ENCODE measurements at places on chromosomes 6 and 20.

- DNase-seq: no peak
Measured at GRCh38 chr6:38508894-38509293, 130.8 kb downstream of the BTBD9 start.

DNA sequence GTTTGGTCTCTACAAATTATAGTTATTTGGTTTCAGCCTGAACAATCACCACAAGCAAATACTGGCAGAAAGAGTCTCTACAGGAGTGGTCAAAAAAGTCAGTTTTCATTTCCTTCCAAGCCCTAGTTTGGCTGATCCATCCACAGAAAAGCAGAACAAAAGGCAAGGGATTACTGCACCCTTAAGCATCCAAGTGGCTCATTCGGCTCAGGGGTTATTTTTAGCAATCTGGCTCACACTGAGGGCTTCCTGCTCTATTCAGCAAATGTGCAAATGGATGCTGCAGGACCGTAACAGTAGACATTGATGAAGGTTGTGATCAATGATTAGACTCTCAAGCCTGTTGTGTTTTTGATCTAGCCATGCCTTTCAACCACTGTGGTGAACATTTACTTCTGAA, 62.2 kb upstream of the FABP7 start:
- no peak for DNase-seq

- DNase-seq: no peak
Measured at GRCh38 chr6:21327326-21328112, 266.0 kb upstream of the SOX4 start.

DNA sequence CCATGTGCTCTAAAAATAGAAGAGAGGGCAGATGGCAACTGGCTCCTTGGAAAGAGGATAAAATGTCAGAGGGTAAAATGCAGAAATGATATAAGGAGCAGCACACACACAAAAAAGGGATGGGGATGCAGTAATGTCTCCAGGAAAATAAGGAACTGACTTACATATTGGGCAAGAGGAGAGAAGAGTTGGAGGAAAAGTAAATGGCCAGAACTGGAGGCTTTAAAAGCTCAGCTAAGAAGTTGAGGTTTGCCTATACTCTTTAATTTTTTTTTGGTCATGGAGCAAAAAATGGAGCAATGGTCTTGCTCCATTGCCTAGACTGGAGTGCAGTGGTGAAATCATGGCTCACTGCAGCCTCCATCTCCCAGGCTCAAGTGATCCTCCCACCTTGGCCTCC, 93.7 kb downstream of the SULF2 start:
- DNase-seq: no peak

GRCh38 chr6:16855460-16855859, 94.2 kb upstream of the ATXN1 start:
- no peak for DNase-seq

GRCh38 chr6:77462359-77463307, 658 bp downstream of the HTR1B start:
- no peak for DNase-seq

- no peak for DNase-seq
Measured at GRCh38 chr6:19538096-19538495, 299.1 kb upstream of the ID4 start.

GRCh38 chr6:75532521-75532920, 38.9 kb upstream of the FILIP1 start:
- DNase-seq: no peak

DNA sequence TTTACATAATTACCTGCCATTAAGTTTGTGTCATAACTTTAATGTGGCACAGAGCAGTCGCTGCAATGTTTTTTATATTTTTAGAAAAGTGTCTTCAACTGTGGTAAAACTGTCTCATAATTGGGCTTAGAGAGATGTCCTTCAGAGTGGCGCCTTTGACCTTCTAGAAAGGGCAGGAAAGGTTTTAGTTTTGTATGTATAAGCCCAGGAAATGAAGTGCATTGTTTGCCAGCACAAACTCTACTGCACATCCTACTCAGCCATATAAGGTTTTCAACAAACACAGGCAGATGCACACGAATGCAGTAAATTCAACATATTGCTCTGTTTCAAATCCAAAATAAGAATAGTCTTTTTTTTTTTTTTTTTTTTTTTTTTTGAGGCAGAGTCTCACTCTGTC, 201.4 kb downstream of the ALDH8A1 start:
- DNase-seq: no peak

GRCh38 chr20:49987868-49988690, 5.3 kb downstream of the SNAI1 start:
- no peak for DNase-seq

GRCh38 chr6:38214159-38214558, 394.6 kb downstream of the ZFAND3 start:
- no peak for DNase-seq

GRCh38 chr6:154457881-154458284, 52.6 kb downstream of the CNKSR3 start:
- no peak for DNase-seq

- DNase-seq: no peak
Measured at GRCh38 chr20:50019466-50020256, 36.9 kb downstream of the SNAI1 start.

GRCh38 chr6:136994782-136995181, 50.0 kb downstream of the IL20RA start:
- no peak for DNase-seq

DNA sequence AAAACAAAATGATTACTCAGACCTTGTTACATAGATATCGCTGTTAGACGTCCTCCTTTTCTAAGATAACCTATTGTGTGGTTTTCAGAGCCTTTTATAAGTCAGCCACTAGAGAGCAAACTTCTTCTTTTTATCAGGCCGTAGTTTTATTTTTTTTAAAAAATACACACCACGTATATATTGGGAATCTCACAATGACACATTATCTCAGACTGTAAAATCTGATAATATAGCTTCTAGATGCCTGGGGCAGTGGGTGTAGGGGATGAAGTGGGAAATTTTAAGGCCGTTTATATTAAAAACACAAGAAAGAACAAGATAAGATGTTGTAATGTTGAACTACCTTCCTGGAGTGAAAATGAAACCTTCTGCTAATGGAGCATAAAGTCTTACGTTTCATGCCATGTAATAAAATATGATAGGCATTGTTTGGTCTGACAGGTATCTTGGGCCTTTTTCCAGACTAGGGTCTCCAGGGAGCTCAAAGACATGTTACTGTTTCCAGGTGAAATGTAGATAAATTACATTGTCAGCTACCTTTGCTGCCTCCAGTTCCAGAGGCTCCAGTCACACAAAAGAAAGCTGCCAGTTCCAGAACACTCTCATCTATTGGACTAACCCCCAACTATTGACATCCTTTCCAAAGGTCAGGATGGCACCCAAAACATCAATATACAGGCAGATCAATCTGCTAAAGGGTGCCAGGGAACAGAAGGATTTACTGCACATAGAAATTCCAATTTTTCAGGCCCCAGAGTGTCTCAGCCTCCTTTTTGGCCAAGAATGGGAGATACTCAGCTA, 130.2 kb upstream of the AKIRIN2 start:
- DNase-seq: no peak

DNA sequence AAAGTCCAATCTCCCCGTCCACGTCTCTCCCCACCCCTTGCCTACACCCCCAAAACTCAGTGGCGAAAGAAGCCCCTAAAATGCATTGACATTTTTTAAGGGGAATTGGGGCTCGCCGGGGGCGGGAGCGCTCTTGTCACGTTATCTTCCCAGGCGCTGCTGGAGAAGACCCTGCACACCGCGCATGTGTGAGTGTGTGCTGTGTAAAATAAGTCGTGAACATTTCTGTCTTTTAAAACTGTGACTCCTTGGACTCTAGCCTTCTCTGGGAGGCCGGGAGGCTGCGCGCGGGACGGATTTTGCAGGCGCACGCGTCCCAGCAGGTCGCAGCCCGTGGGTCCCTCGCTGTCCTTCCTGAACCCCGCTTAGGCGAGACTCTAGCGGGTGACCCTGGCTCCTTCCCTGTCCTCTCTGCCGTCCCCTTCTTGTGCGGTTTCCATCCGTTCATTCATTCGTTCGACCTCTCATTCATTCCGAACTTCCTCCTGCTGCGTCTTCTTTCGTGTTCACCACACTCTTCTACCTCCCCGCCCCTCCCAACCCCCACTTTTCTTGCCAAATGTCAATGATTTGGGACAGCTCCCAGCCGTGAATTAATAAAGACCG, 2.2 kb downstream of the NRN1 start:
- DNase-seq: no peak

GRCh38 chr6:45609141-45609638, 231.5 kb upstream of the SUPT3H start:
- DNase-seq: no peak

DNA sequence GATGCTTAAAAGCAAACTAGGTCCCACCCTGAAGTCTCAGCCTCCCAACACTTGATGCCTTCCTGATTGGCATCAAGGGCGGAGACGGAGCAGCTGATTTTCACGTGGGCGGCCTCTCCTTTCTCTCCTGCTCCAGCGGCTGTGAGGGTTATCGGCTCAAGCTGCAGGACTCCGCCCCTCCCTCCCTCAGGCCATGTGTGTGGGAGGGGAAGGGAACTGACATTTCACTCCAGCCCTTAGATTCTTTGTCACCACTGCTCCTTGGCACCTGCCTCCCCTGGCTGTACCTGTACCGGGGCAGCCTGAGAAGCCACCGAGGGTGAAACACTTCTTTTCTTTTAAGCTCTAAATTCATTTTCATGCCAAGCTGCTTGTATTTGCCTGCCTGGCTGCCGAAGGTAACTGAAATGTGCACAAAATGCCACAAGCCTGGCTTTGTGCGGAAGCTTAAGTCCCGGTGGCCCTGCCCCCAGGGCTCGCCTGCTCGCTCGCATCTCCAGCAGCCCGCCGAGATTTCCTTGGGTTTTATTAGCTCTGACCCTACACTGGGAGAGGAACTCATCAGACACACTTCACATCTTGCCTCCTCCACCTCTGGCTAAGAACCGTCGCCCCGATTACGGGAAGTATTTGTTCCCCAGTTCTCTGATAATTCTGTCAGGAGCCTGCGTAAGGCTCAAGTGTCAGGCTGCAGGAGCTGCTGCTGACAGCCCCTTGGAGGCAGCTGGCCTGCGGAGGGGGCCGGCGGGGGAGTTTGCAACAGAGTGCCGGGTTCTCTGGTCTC, 9.6 kb upstream of the CPNE5 start:
- no peak for DNase-seq

- DNase-seq: no peak
Measured at GRCh38 chr20:34541264-34541901, 17.1 kb upstream of the MAP1LC3A start.

DNA sequence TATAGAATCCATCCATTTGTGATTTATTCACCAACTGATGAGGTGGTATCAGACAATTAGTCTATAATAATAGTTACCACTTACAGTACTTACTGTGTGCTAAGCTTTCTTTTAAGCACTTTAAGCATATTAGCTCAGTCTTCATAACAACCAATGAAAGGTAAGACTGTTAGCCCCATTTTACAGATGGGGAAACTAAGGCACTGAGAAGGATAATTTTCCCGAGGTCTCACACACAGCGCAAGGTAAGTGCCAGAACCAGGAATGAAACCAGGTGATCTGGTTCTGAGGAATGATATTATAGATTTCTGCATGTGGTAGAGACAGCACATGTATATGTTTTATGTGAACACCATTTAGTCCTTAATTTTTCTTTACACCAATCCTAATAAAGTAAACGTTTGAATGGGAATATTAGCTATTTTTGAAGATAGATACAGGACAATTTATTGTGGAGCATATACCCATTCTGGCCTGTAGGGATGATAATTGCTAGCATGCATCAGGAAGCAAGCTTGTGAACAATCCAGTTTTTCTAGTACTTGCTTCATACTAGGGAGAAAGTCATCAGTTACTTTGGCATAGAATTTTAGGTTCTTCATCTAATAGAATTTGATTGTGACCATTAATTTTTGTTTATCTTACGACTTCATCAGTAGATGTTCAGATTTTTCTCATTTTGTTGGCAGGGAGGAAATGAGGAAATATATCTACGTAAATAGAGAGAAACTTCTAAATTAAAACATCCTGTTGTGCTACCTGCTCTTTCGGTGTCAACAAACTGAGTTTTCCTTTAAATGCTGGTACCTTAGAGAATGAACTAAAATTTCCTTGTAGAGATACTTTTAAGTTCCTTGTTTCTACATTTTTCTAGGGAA, 3.0 kb downstream of the YWHAB start:
- DNase-seq: no peak

DNA sequence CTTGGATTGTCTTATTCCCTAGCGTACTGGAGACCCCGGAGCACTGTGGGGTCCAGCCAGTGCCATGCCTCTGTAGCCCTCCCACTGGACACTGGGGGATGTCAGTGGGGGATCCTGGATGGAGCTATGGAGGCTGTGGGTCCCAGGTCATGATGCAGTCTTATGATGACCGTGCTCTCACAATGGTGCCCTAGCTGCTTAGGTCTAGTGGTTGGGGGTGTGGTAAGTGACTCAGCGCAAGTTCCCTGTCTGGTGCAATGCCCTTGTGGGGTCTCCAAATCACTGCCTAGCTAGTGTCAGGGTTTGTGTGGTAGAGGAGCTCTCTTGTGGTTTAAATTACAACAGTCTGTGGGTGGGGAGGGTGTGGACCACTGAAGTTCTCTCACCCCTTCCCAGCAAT, 135.4 kb downstream of the CDC5L start:
- DNase-seq: no peak

DNA sequence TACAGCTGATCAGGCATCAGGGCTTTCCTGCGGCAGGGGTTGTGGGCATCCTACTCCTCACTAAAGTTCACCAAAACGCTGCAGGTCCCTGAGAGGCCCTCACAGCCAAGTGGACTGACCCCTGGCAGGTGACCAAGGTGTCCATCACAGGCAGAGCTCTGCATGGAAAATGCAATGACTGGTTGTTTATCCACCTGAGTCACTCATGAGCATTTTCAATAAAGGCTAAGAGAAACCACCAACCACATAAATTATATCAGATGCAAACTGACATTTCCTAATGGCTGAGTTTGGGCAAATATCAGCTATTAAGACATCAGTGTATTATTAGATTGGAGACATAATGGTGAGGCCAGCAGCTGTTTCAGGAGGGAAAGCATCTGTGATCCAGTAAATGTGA, 152.7 kb upstream of the SYNDIG1 start:
- no peak for DNase-seq

DNA sequence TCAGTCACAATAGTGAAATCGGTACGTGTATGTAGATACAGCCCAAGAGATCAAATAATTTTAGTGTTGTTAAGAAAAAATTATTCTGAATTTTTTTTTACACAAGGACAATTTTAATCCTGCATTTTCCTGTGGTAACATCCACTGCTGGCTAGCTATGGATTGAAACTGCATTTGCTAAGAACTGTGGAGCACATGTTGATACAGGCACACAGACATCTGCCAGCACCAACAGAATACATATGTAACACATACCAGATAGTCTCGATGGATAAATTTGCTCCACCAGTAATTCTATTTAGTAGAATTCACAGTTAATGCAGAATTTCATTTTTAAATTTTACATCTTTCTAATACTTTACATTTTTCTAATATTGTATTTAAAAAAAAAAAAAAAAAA, 2.2 kb downstream of the ASIP start:
- DNase-seq: no peak

Data from hypothalamus (tissue), 51 donors.